ENCODE measurements at places on chromosomes 6 and 20.

GRCh38 chr20:23046431-23046830 lies 3.0 kb downstream of the THBD start:
- DNase-seq = no peak

- no peak for DNase-seq
Measured at GRCh38 chr6:49541210-49541724, 9.2 kb upstream of the C6orf141 start.

DNA sequence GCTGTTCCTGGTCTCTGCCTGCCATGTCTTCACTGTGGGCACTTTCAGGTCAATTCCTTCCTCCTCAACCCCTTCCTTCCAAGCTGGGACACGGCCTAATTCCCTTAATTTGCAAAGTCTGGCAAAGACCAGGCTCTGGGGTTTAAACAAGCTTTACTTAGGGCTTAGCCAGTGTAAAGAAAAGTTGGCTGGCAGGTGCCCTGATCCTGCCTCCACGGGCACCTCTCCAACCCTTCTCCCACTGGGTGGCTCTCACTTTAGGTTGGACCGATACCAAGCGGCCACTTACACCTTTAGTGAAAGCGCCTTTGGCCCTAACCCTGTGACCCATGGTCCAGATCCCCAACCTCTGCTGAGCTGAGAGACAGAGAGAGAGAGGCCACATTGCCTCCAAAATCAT lies 13.7 kb upstream of the MLN start:
- no peak for DNase-seq

DNA sequence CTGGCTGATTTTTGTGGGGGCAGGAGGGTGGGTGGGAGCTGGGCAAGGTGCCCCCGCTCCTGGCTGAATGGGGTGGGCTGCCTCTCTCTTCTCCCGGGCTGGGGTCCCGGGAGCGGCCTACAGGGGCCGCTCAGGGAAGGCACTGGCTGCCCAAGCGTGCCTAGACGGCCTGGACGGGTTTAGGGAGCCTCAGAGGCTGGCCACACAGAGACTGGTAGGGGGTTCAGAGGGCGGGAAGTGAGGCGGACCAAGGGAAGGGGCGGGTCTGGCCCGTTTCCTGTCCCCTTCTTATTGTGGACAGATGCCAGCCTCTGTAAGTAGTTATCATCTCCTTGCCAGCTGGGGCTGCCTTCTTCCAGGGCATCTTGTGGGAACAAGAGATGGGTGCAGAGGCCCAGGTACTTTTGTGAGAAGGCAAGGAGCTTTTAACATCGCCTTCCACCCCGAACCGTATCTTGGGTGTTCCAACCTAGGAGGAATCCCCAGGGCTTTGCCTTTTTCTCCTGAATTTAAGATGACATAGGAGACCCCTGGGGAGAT lies 437 bp downstream of the CD40 start:
- no peak for DNase-seq

DNA sequence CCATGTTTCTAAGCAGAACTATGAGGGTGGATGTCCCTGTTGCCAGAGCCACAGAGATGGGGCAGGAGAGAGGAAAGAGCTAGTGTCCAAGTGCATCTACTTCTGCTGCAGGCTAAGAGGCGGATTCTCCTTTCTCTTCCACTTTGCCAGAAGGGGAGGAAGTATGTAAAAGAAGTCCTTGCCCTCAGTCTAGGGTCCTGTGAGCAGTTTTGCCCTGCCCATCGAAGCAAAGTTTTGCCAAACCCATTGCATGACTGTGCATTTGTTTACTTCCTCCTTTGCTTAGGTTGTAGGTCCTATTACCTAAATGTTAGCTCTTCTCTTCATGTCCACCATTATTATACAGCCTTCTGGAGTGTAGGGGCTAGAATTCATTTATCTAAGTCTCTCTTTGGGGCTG lies 106.2 kb upstream of the ARMC2 start:
- DNase-seq = no peak

DNA sequence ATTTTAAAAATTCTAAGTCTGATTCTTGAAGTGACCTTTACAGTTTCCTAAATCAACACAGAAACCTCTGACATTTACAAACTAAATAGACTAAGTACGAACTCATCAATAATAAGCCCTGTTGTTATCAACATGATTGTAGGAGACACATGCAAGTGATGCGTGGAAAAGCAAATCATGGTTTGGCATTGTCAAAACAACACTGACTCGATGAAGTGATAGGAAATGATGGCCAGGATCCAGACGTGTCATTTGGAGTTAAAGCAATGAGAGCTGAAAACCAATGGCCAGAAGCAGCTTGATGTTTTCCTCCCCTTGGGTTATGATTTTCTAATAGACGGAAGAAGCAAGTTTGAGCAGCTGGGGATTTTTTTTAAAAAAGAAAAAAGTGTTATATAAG lies 117.4 kb upstream of the FAM184A start:
- DNase-seq = no peak

DNA sequence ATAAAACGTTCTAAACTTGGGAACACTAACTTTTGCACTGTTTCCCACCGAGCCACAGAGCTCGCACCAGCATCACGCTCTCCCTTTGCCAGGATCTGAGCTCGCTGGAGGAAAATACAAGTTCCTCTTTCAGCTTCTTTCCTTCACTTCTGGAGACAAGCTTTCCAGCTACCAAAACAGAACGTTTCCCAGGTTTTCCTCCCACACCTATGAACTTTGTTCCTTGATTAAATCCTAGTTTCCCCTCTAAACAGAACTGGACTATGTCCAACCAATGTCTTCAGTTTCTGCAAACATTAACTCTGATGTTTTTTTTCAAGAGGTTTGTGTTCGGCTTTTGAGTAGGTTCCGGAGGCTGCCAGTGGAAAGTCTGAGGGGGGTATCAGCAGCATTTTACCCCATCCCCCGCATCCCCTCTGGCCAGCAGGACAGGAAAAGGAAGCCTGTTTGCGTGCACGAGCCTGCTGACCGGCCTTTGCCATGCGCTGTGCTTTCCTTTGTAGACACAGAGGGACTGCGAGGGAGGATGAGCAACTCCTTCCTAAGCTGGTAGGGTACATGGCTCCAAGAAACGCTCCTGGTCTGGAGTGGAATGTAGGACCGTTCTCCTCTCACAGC lies 135.5 kb downstream of the LY86 start:
- no peak for DNase-seq

DNA sequence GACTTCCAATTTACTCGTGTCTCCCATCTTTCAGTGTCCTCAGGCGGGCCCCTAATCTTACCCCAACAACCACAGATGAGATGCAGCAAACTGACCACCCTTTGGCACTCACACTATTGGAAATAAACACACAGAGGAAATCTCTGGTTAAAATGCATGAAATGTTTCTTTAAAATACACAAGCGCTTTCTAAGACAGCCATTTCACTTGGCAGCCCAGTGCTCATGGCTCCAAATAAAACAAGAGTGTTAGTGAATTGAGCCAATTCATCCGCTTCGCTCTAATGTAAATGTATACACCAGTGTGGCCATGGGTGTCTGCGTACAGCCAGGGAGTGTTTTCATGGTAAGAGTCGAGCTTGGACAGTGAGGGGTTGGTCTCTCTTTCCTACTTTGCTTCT lies 282.9 kb downstream of the CLIC5 start:
- no peak for DNase-seq

DNA sequence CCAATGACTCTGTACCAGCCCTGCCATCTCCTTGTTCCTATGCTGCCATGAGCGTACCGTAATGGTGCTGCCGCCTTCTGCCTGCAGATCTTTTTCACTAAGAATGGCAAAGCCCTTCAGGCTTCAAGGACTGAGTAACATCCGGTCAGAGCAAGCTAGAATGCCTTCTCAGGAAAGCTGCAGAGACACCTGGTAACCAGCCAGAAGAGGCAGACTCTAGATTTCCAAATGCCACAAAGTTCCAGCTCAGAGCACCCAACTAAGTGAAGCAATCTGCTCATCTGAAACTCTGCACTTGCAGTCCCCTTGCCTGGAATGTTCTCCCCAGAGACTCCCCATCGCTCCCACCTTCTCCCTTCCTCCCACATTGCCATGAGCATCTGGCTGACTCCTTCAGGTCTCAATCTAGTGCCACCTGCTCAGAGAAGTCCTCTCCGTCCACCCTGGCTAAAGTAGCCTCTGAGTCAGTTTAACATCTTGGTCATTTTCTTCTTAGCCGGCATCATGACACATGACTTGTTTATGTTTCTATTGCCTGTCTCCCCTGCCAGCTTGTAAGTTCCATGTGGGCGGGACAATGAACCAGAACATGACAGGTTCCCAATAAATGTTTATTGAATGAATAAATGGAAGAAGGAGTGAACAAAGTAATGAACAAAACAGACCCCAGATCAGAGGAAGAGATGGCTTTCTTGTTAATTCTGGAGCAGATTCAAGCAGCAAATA lies 6.9 kb upstream of the OCSTAMP start:
- no peak for DNase-seq

GRCh38 chr6:21420926-21421325 lies 172.6 kb upstream of the SOX4 start:
- no peak for DNase-seq

DNA sequence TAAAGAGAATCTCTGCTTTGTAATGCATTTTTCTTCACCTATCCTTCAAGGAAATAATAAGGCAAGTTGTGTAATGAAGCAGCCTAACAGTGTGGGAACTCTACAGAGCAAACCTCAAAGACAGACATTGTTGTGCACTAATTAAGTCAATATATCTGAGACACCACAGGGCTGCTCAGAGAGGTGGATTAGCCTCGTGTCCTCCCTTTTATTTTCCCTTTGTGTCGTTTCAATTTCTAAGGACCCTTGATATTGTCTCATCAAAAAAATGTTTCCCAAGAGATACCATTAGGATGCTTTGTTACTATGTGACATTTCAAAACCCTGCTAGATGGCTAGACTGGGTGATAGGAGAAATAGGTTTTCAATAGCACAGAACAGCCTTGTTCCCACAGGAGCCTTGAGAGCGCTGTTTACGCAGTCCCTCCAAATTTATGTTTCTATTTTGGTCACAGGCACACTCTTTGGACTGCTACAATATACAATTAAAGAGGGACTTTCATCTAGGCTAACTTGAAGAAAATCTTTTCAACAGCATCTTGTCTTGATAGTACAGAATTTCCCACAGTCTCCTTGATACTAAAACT lies 23.1 kb downstream of the UBE3D start:
- no peak for DNase-seq

GRCh38 chr6:105646391-105646867 lies 243.5 kb upstream of the PREP start:
- DNase-seq = no peak

GRCh38 chr6:43728586-43728985 lies 41.0 kb upstream of the MRPS18A start:
- DNase-seq = no peak

DNA sequence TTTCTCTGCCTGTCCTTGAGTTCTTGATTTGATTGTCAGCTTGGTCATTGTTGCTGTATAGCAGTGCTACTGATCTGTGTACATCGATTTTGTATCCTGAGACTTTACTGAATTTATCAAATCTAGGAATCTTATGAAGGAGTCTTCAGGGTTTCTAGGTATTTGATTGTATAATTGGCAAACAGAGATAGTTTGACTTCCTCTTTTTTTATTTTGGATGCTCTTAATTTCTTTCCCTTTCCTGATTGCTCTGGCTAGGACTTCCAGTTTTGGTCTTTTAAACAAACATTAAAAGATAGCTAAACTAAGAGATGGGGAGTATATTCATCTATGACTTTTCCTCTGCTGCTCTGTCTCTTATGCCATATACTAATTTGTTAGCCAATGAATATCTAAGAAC lies 62.4 kb downstream of the NCOA7 start:
- no peak for DNase-seq

GRCh38 chr6:44226368-44227147 lies 3.2 kb downstream of the SLC29A1 start:
- no peak for DNase-seq

DNA sequence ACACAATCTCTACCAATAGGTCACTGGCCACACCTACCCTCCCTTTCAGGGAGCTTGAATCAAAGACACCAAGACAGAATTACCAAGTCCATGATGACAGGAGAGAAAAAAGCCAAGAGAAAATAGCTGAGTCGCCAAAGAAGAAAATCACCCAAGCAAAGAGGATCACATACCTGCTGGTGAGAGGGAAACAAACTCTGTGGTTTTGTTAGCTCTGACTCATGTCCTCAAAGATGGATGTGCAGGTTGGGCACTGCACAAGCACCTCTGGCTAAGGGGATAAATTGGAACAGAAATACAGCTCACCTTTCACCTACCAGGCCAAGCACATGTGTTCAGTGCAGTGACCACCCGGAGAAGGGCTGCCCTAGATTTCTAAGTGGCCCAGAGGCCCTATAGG lies 114.8 kb downstream of the TFAP2A start:
- no peak for DNase-seq

- DNase-seq = no peak
Measured at GRCh38 chr6:105178110-105178509, 1.7 kb downstream of the POPDC3 start.

DNA sequence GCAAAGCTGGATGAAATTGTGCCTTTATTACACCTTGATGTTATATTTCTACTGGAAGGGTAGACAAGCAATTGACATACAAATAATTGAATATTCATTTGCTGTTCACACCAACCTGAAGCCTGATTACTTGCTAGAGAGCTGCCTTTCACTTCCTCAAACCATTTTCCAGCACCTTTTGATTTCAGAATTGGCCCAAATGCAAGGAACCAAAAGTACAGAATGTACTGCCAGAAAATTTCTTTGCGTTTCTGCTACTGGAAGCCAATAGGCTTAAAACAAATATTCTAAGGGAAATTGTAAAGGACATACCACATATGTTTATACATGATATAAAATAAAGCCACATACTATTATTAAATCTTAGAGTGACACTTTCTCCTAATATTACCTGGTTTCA lies 94.5 kb downstream of the RFPL4B start:
- DNase-seq = no peak

- DNase-seq = no peak
Measured at GRCh38 chr6:13461805-13462204, 25.6 kb downstream of the GFOD1 start.

- DNase-seq = no peak
Measured at GRCh38 chr6:74182992-74183391, 487.0 kb downstream of the CD109 start.

- DNase-seq = no peak
Measured at GRCh38 chr6:163151212-163151611, 263.3 kb upstream of the QKI start.

- no peak for DNase-seq
Measured at GRCh38 chr20:15411781-15412180, 1074.4 kb upstream of the FLRT3 start.

GRCh38 chr6:4351520-4352321 lies 216.3 kb upstream of the ECI2 start:
- no peak for DNase-seq

- DNase-seq = no peak
Measured at GRCh38 chr20:51183451-51183850, 160.5 kb upstream of the KCNG1 start.

DNA sequence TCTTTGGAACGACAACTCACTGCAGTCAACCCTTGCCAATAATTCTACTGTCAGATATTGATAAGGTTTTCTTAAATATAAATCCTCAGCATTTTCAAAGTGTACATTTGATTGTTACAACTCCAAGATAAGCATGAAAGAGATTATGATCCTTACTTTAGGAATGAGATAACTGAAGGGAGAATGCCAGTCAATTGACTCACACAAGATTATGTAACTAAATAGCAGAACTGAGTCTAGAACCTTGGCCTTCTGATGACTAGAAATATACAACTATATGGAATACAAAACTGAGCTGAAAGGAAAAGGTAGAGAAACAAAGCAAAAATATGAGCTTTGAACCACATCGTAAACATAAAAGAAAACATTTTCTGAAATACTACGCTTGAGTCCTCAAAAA lies 26.9 kb upstream of the STXBP5 start:
- no peak for DNase-seq

GRCh38 chr20:53530440-53530839 lies 63.2 kb downstream of the ZNF217 start:
- no peak for DNase-seq

Measured in NCI-H1048 (cell line).